ENCODE measurements at places on chromosomes 1 and 21.
A peak's percentile ranks its signal among the peaks of the same experiment; 100 is the strongest.

DNA sequence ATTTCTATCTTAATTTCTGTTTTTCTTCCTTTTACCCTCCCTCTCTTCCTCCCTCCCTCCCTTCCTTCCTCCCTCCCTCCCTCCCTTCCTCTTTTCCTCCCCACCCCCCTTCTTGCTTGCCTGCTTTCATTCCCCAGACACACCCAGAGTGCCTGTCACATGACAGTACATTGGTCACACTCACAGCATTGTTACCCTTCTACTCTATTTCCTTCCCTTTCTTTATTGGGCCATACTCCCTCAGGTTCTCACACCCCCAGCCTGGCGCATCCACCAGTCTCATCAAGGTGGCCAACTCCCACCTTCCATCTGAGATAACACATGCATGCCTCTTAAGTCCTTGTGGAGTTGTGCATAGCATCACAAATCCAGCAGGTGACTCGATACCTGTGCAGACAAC lies 10.9 kb downstream of the TMPRSS3 start:
- no peak for DNase-seq

- no peak for DNase-seq
Observed at GRCh38 chr1:2554621-2555387, 1.4 kb upstream of the TNFRSF14 start.

DNA sequence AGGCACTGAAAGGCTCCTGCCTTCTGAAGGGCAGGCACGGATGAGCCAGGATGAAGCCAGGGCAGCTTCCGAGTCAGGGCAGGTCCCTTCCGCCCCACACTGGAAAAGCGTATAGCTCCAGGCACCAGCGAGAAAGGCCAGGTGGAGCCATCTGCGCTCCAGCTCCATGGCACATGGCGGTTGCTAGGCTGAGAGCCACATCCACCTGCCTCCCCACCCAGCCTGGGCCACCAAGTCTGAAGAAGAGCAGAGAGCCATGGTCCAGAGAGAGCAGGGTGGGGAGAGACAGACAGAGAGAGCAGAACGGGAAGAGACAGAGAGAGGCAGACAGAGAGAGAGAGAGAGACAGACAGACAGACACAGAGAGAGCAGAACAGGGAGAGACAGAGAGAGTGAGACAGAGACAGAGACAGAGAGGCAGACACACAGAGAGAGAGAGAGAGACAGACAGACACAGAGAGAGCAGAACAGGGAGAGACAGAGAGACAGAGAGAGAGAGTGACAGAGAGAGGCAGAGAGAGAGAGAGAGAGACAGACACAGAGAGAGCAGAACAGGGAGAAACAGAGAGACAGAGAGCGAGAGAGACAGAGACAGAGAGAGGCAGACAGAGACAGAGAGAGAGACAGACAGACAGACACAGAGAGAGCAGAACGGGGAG lies 5.2 kb downstream of the FNDC10 start:
- DNase-seq, result no peak

GRCh38 chr1:3658231-3658615 lies 5.9 kb downstream of the TP73 start:
- DNase-seq, result no peak

GRCh38 chr1:71417421-71417820 lies 336.6 kb upstream of the ZRANB2 start:
- no peak for DNase-seq

DNA sequence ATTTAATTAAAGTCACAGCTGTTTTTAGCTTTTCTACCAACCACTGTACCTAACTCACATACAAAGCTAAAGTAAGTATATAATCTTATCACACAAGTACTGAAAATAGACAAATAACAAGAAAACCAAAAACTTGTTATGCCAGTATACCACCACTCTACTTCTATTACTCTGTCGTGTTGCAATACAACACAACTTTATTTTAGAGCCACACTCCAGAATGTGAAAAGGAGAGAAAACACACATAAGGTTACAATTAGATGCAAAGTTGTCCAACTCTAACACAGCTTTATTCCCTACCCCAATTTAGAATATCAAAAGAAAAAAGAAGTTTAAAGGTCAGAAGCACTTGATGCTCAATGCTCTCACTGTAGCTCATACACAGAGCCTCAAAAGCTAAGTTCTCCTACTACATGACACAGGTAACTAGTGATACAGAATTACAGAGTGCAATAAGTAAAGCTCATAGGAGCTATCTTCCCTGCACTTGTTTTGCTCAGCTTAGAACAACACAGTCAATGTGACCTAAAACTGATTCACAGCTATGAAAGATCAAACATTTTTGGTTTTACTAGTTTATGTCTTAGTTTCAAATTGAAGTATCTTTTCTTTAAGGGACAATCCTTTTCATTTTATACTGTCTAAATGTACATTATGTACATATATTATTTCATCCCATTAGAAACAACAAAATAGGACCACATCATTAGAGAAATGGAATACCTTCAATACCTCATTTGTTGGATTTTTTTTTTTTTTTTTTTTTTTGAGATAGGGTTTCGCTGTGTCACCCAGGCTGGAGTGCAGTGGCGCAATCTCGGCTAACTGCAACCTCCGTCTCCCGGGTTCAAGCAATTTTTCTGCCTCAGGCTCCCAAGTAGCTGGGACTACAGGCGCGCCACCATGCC lies 29.2 kb downstream of the EYA3 start:
- DNase-seq, result no peak

DNA sequence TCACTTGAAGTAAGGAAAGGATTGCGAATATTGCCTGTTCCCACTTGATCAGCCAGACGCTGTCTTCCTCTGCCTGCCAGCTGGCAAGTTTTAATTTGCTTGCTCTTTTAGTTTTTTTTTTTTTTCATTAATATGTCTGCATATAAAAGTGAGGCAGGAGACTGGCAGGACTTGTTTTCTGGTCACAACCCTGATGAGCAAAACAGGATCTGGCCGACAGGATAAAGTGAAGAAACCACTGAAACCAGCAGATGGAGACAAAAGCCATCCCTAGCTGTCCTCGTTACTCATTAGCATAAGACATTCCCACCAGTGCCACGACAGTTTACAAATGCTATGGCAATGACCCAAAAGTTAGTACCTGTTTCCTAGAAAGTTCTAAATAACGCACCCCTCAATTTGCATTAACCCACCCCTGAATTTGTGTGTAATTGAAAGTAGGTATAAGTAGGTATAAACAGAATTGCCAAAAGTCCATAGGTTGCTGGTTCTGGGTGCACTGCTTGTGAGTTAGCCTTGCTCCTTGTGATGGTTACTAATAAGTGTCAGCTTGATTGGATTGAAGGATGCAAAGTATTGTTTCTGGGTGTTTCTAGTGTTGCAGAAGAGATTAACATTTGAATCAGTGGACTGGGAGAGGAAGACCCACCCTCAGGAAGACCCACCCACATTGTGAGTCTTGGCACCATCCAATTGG lies 60.8 kb downstream of the ZNF684 start:
- DNase-seq, result no peak

GRCh38 chr1:205227584-205228013 lies at the start of gene TMCC2:
TSS of gene TMCC2 (plus strand) at chr1:205227946. CDS start at chr1:205228565, 619 bp downstream.
- DNase-seq, result peak; percentile 76

- DNase-seq, result peak; percentile 71
Observed at GRCh38 chr1:155989242-155990004, 11.1 kb upstream of the ARHGEF2 start.

GRCh38 chr1:26044971-26045721 lies 772 bp downstream of the SLC30A2 start:
- no peak for DNase-seq

- no peak for DNase-seq
Observed at GRCh38 chr1:6581561-6582305, 1.9 kb downstream of the ZBTB48 start.

- DNase-seq, result no peak
Observed at GRCh38 chr1:10900251-10900651, 103.8 kb upstream of the CASZ1 start.

GRCh38 chr1:53410100-53410541 lies 49.1 kb upstream of the DMRTB1 start:
- DNase-seq, result no peak

- no peak for DNase-seq
Observed at GRCh38 chr1:174746024-174746808, 253.5 kb upstream of the CACYBP start.

DNA sequence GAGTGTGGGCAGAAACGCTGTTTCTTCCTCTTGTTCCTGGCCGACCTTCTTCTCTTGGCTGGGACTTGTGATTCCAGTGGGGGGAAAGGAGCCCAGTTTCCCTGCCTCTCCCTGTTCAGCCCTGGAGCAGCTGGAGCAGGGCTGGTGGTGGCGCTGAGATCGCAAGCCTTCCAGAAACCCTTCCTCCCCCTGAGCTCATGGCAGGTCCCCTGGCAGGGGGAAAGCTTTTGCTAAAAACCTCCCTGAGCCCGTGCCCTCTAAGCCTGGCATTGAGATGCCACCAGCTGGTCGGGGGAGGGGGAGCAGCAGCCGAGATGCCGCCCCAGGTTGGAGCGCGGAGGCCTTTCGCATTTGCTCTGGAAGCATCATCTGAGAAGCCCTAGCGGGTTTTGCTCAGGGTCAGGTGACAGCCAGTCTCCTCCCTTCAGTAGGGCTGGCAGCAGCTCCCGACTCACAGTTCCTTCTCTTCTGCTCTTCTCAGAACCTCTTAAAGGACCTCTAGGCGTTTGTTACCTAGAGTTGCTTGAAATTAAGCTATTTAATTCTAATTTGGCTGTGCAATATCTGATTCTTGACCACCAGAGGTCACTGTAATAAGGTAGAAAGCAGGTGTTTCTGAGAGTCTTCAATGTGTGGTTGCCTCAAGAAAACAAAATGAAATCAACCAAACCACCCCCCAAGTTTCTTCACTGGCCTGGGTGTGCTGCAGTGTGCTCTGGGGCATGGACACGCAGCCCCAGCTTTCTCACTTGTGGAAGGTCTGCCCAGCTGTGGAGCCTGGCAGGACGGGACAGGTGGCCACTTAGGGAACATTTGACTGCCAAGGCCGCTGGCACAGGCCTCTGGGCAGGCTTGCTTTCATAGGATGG lies 257.3 kb downstream of the CAMTA1 start:
- DNase-seq, result no peak

DNA sequence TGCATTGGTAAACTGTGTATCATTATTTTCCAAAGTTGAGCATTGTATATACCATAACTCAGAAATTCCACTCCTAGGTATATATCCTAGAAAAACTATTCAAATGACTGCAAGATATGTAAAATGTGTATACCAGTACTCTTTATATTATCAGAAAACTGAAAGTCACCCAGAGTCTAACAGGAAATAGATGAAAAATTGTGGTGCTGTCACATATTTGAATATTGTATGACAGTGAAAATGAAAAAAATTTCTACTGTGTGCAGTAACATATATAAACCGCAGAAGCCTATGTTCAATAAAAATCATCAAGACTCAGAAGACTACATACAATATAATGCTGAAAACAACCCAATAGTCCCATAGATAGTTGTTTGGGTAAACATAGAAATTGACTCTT lies 74.4 kb upstream of the LYPLAL1 start:
- DNase-seq, result no peak

DNA sequence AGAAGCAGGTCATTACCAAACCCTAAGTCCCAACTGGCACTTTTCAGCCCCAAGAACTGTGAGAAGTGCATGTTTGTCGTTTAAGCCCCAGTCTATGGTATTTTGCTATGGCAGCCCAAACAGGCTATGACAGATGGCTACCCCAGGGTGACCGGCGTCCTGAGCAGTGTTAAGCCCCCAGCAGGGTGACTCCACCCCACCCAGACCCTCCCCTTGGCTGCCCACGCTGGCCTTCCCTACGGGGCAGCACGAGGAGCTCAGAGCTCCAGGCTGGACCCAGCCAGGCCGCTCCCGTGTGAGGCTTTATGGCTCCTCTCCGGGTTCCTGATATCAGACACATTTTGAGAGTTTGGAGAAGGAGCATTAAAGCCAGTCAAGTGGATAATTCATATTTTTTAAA lies 684.0 kb downstream of the PTPRU start:
- no peak for DNase-seq

- no peak for DNase-seq
Observed at GRCh38 chr21:42465803-42466127, 30.3 kb downstream of the RSPH1 start.

All from left lobe of liver (tissue), 2 donors.